Body of pancreas (tissue), 4 donors: ENCODE measurements at places on chromosomes 7 and 10.
A peak's percentile ranks its signal among the peaks of the same experiment; 100 is the strongest.

DNA sequence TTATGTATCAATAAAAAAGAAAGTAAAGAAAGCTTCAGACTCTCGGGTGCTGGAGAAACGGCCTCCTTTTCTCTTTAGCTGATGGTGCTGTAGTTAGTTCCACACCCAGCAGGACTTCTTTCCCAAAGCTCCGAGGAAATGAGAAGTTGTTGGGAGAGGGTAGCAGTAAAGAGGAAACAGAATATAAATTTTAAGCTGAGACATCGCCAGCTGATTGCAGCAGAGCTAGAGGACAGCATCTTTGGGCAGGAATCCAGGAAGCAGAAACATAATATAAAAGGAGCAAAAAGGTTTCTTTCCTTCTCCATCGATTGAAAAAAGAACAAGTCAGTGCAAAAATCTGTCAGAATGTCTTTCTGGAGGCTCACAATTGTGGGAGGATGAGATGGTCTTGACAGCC, 616.9 kb upstream of the FOXK1 start:
- DNase-seq: no peak

DNA sequence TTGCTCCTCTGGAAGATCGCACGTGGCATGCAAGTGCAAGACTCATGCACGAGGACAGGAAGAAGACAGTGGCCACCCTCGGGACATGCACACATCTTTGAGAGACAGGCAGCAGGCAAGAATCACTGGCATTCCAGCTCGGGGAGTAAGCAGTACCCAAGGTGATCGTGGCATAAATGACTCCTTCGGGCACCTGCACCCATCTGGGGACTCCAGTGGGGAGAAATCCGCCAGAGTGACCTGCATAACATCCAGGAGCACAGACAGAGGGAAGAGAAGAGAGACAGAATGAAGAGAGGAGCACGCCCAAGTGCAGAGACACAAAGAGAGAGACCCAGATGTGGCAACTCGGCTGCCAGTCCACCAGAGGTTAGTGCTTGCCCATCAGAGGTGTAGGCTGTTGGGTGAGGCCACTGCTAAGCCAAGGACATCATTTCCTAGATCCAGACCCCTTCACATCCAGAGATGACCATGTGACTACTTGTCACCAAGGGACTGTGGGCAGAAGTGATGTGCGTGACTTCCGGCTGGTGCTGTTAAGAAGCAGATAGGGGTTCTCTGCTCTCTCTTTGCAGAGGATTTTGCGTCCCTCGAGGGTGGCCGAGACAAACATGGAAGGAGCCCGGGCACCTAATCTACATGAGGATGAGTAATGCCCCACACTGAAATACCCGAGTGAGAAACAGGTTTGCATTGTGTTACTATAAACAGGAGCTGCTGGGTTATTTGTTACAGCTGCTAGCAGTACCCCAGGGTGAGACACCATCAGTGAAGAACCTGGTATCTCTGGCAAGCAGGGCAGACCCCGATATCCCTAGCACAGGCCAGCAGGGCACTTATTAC, 80.6 kb downstream of the VWA2 start:
- DNase-seq: no peak

- DNase-seq: no peak
Observed at GRCh38 chr7:38154278-38154677, 23.8 kb upstream of the STARD3NL start.

DNA sequence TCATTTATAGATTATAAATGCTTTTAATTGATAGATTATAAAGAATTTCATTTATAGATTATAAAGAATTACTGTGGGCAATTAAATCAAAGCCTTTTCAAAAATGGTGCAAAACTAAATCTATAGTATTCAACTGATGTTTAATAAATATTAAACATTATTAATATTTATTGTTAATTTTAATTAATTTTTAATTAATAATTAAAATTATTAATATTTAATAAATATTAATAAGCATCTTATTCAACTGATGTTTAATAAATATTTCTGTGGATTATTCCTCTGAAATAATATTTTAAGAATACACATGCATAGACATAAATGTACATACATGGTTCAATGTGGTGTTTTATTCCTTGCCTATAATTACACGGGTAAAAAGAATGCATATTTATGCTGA, 346.8 kb downstream of the PCDH15 start:
- DNase-seq: no peak

DNA sequence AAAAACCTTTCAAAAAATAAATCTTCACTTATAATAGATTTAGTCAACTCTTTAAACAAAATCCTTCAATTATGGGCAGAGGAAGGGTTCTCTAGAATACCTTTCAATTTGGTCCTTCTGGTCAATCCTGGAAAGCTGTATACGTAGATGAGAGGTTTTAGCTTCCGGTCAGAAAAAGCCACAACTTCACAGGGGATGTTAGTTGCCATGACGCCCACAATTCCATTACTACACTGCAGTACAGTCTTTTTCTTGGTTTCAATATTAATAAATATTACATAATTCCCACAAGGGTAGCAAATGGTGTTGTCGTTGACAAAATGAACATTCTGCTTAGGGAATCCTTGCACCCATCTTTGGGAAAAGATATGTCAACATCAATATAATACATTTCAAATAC, 1.7 kb downstream of the CFAP43 start:
- no peak for DNase-seq

- DNase-seq: no peak
Observed at GRCh38 chr7:2354939-2355704, 495 bp downstream of the EIF3B start.

GRCh38 chr7:108196004-108196403, 65.8 kb upstream of the LAMB4 start:
- DNase-seq: no peak

DNA sequence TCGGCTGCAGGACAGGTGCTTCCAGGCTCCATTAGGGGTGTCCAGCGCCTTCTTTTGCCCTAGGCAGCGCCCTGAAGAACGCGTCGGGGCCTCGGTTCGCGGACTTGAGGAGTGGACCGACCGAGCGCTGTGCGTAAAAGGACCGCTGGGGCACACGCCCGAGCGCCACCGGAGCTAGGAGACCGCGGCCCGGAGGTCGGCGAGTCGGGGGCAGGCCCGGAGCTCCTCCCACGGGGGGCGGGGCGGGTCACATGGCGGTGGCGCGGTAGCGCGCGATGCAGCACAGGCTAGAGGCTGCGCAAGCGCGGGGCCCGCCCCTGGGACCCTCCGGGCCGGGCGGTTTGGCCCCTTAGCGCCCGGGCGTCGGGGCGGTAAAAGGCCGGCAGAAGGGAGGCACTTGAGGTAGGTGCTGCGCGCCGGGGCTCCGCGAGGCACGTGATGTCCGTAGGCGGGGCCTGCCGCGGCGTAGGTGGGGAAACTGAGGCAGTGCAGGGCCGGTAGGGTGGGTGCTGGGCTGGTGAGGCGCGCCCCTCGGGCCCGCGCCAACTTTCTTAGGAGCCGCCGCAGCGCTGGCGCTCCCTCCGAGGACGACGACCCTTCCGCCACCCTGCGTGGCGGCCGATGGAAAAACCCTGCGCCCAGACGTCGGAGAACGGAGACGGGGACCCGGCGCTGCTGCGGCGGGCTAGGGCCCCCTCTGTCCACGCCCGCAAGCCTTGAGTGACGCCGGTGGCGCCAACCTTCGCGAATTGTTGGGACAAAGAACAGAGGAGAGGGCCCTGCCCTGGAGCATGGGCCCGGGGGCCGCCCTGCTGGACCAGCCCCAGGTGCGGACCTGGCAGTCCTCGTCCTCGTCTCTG, at the start of gene PRXL2A:
Gene PRXL2A (plus strand): TSS at position 310 of the 860 bp plus-strand sequence. CDS start 11,917 bp downstream, outside the sequence.
- peak; percentile 91 for DNase-seq

DNA sequence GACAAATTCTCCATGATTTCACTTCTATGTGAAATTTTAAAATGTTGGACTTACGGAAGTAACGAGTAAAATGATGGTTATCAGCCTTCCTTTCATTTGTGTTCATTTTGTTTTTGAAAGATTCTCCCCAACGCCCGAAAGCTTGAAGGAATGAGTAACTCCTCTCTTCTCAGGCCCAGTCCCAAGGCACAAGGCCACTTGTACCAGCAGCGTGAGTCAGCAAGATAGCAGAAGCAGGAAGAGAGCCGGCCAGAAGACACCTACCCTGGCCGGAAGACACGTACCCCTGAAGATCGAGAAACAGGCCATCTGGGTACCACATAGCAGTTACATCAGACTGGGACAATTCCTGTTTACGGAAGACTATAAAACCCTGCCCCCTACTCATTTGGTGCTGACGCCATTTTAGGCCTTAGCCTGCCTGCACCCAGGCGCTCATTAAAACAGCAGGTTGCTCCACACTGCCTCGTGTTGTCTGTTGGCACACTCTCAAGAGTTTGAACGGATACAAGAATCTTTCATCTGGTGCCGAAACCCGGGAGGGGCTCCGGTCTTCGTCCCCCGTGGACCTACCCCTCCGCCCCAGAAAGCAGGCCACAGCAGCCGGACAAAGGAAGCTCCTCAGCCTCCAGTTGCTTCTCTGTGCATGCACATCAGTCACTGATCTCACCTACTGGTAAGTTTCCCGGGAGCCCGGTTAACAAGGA, 60.4 kb downstream of the LRRC17 start:
- DNase-seq: no peak

DNA sequence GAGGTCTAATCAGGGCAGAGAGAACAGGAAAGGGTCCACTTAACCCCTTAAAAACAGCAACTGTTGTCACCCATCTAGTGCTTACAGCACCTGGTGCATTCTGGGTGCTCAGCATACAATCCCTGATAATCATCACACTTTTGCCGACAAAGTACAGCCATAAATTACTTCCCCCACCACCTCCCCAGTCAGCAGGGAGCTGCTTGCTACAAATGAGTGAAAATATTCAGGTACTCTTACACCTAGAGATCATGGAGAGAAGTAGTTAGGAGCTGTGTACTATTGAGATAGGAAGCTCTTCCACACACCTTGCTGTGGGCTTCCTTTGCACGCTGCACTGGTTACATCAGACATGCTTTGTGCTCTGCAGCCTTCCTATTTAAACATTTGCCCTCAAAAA, 723.5 kb upstream of the GALNT17 start:
- no peak for DNase-seq

- DNase-seq: peak; percentile 33
Observed at GRCh38 chr7:30285536-30286284, 1.3 kb downstream of the ZNRF2 start.

DNA sequence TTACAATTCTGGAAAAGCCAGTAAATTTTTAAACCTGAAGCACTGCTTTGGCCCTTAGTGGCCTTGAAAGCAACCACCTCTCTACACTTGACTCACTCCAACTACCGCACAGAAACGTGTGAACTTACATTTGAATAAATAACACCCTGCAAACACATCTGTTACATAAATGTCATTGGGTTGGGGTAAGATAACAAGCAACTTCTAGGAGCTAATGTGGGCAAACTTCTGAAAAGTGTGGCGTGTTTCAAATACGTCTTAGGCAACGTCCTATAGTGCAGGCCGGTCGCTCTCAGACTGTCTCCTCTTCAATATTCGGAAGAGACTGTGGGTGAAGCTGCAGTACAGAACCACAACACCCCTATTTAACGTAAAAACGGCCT, 474 bp downstream of the ORC5 start:
- peak; percentile 12 for DNase-seq

- DNase-seq: no peak
Observed at GRCh38 chr10:121556918-121557573, 41.2 kb downstream of the FGFR2 start.

DNA sequence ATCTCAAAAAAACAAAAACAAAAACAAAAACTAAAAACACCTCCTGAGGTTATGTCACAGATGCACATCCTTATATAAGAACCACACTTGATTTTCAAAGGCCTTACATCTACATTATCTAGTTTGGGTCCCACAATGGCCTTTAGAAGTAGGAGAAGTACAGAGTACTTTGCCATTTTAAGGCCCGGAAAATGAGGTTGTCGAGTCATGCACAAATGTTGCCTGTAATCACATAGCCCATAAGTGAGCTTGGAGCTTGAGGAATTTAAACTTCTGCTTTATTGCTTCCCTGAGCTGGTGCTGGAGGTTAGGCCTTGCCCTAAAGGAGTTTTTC, 9.7 kb upstream of the MKRN1 start:
- DNase-seq: no peak

DNA sequence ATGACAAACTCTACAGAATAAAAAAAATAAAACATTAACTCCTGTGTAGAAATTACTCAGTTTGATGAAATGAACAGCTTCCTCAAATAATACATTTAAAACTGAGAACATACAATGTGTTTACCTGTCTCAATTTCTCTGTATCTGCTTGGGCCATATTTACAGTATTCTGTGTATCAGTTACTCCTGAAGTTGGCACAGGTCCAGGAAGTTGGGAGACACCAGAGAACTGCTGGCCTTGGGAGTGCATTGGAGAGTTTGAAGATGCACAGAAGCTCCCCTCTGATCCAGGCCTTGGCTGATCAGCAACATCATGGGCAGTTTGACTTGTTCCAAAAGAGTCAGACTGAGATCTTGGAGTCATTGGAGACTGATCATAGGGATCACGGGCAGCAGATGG, 155.1 kb downstream of the GALNT11 start:
- DNase-seq: peak; percentile 21

- DNase-seq: no peak
Observed at GRCh38 chr10:9745158-9745557, 1272.5 kb upstream of the CELF2 start.

DNA sequence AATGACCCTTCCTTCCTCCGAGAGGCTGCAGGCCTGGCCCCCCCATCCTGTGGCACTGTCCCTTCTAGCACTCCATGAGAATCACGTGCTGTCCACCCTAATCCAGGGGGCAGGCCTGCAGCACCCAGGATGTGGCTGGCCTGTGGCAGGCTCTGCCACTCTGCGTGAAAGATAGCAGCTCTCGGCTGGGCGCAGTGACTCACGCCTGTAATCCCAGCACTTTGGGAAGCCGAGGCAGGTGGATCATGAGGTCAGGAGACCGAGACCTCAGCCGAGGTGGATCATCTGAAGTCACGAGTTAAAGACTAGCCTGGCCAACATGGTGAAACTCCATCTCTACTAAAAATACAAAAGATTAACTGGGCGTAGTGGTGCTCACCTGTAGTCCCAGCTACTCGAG, 18.9 kb upstream of the LFNG start:
- no peak for DNase-seq

DNA sequence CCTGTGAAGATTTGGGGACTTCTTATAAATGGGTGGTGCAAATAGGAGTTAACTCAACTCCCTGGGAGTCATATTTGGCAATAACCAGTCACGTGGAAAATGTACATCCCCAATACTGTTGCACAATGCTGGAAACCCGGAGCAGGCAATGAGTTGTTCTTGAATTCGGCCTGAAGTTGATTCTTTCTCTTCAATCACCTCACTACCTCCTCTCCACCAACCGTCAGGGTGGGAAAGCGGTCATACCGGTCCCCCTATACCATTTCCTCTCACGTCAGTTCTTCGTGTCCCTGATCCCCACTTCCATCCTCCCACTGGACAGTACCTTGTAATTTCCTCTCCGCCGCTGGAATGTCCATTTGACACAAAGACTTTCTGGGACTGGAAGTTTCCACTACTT, 2.8 kb downstream of the GIMAP5 start:
- DNase-seq: no peak

DNA sequence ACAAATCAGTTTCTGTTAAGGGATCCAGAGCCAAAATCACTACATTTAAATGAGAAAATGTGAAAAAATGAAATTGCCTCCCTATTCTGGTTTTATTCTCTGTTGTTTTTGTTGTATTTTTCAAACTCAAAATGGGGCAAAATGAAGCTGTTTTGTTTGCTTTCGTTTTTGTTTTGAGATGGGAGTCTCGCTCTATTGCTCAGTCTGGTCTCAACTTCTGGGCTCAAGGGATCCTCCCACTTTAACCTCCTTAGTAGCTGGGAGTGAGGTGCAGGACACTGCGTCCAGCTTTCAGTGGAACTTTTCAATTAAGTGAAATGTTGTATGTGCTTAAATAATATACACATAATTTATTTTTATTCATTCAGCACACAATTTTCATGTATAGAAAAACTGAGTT, 205.0 kb downstream of the SORCS1 start:
- no peak for DNase-seq
